ENCODE measurements at places on chromosomes 4 and X. TPM values are rescaled to one million over a fixed set of nuclear protein-coding genes. Genes with fewer than 3 reads are reported as not detected.

- DNase-seq: no peak
These were observed 87.2 kb downstream of the FRYL start for GRCh38 chr4:48692897-48693296.

DNA sequence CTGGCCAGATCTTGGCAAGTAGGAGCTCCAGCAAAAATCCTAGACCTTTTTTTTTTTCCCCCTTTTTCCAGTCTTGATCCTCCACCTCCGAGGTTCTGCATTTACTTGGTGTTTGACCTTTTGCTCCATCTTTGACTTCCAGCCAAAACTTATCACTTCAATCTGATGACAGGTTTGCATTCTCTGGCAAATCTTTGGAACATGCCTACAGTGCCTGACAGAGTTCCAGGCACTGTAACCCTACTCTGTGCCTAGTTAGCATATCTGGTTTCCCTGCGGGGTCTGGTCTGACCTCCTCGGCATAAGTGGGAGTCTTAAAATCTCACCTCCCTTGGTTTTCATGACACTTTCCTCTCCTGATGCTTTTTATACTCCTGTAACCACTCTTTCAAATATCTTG is 39.4 kb upstream of the NR3C2 start:
- no peak for DNase-seq

GRCh38 chr4:10105920-10106319 is 10.7 kb downstream of the WDR1 start:
- no peak for DNase-seq

GRCh38 chrX:118857006-118857405 is 33.4 kb downstream of the ZCCHC12 start:
- DNase-seq: no peak

- DNase-seq: no peak
These were observed 169.4 kb downstream of the ZNF674 start for GRCh38 chrX:46375831-46376230.

- no peak for DNase-seq
These were observed 49.6 kb upstream of the PROM1 start for GRCh38 chr4:16133406-16133805.

GRCh38 chr4:172648471-172648870 is 520.1 kb upstream of the GALNT7 start:
- no peak for DNase-seq

DNA sequence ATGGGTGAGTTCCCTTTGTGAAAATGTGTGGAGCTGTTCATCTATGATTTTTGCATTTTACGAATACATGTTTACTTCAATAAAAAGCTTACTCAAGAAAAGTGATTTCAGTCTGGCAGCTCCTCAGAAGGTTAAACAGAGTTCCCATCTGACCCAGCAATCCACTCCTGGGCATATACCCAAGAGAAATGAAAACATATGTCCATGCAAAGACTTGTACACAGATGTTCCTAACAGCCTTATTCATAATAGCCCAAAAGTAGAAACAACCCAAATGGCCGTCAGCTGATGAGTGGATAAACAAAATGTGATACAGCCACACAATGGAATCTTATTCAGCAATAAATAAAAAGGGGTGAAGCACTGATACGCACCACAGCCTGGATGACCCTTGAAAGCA is 20.8 kb downstream of the CLCN4 start:
- no peak for DNase-seq

DNA sequence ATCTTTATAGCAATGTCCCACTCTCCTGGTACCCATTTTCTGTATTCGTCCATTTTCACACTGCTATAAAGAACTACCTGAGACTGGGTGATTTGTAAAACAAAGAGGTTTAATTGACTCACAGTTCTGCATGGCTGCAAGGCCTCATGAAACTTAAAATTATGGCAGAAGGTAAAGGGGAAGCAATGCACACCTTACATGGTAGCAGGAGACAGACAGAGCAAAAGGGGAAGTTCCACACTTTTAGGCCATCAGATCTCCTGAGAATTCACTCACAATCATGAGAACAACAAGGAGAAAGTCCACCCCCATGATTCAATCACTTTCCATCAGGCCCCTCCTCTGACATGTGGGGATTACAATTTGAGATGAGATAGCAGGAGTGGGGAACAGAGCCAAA is 49.7 kb downstream of the TMLHE start:
- no peak for DNase-seq

GRCh38 chrX:48522291-48522690 is 683 bp downstream of the EBP start:
- no peak for DNase-seq

- DNase-seq: no peak
These were observed 52.0 kb downstream of the RELL1 start for GRCh38 chr4:37634180-37634579.

DNA sequence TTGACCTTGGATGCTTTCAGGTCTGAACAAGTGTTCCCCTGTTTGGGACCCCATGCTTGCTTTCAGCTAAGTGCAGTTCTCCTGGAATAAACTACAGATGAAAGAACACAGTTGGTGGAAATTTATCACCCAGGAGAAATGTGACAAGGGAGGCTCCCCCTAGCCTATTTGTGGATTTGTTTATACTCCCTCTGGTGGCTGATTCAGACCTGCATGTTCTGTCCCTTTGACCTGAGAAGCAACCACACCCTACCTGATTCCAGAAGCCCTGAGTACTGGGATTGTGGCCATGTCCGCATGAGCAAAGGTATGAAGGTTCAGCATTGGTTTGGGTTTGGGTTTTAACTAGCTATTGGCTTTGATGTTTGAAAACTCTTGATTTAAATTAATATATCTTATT is 440.9 kb downstream of the MID1IP1 start:
- DNase-seq: no peak

PRKG2 gene
- 0.43 TPM for total RNA-seq

DUX4 gene
- not detected for total RNA-seq

FOXR2 gene
- total RNA-seq: not detected

PDHA1 gene
- 200 TPM for total RNA-seq

RPS6KA6 gene
- total RNA-seq: 0.27 TPM

CXorf65 gene
- total RNA-seq: 26.3 TPM

CD38 gene
- 75.3 TPM for total RNA-seq

ARHGAP36 gene
- total RNA-seq: not detected
